Gastroesophageal sphincter (tissue), 4 donors: ENCODE measurements at places on chromosomes 3 and 15.

DNA sequence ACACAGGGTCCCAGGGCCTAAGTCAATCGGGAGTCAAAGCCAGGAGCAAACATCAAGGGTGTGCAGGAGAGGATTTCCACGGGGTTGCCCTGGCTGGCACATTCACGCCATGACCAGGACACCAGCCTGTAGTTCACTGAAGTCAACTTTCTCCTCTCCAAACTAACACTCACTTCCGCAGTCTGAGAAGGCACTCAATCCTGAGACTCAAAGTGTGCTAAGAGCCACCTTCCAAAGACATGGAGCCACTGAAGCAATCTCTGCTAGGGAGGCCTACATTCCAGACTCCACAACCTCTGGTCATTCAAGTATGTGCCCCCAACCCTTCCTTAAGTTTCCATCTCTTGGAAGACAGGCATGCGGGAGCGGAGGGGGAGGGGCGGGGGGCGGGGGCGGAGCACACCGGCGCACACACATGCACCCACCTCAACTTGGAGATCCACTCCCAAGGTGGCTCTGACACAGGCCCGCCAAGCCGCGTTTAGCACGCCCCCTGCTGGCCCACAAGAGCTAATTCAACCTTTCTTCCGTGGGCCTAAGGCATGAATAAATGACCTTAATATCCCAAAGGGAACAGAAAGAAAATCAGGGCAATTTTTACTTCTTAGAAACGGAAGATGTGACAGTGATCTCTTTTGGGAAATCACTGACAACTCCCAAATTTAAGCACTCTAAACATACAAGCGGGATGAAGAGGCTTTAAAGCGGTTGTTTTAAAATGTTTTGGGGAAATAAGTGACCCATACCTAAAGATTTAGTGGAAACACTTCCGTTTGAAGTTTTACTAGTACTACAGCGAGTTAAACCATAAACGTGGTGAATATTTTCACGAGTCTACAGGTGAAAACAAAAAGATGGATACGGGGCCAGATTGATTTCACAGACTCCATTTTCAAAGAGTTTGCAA is 162.5 kb upstream of the CHRNA7 start:
- H3K27me3 ChIP-seq = no peaks in the 10 kb centered on the region
- no peak overlapping the region for H3K4me3 ChIP-seq
- ATAC-seq = no peak
- no peaks in the 10 kb centered on the region for H3K36me3 ChIP-seq

DNA sequence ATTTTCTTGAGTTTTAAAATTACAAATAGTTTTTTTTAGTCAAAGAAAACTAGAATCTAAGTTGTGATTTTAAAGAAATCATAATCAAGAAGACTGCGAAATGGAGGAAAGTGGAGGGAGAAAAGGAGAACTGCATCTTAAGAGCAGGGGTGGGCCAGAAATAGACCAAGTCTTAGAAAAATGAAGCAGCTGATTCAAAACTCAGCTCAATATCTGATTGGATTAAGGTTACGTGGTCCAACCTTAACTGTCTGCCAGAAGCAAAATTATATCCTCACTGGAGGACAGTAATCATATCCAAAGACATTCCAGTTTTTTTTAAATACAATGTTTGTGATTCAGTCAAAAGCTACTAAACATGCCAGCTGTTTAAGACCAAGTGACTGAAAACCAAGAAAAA is 41.4 kb downstream of the CHSY1 start:
- no peak for ATAC-seq
- H3K27me3 ChIP-seq = no peaks in the 10 kb centered on the region
- no peaks in the 10 kb centered on the region for H3K36me3 ChIP-seq
- H3K4me1 ChIP-seq = peaks cover 12% of the 10 kb centered on the region

- no peak for ATAC-seq
- H3K36me3 ChIP-seq = peaks cover 68% of the 10 kb centered on the region
- H3K4me3 ChIP-seq = no peak overlapping the region
- no peak overlapping the region for H3K27ac ChIP-seq
- H3K4me1 ChIP-seq = peaks cover 25% of the 10 kb centered on the region
- H3K27me3 ChIP-seq = no peaks in the 10 kb centered on the region
Measured at GRCh38 chr3:184178521-184179138, 4.0 kb downstream of the AP2M1 start.

DNA sequence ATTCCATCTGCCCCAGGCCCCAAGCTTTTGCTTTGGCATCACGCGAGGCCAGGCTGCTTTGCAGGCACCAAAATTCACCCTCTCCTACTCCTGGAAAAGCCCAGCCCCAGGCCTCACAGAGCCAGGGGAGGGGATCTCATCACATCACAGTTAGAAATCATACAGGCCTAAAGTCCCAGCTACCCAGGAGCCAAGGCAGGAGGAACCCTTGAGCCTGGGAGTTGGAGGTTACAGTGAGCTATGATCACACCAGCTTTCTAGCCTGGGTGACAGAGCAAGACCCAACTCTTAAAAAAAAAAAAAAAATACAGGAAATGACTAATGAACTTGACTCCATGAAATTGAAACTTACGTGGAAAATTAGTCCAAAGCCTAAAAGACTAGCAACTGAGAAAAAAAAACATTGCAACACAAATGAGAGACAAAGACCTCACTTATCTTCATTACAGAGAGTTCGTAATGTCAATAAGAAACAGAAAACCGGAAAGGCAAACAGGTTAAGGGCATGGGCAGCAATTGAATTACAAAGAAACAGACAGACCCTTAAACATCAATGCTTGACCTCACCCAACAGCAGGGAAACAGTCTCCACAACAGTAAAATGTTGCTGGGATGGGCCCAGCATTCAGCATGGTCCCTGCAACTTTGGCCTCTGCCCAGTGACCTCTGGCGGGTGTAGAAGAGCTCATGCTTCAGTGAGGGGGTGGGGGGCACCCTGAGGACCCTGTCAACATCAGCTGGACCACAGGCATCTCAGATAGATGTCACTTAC is 151.5 kb downstream of the LRRK1 start:
- H3K27me3 ChIP-seq = no peaks in the 10 kb centered on the region
- peaks cover 26% of the 10 kb centered on the region for H3K4me1 ChIP-seq
- H3K36me3 ChIP-seq = peaks cover 24% of the 10 kb centered on the region
- peak; percentile 77 for ATAC-seq
- H3K4me3 ChIP-seq = no peak overlapping the region

- no peaks in the 10 kb centered on the region for H3K36me3 ChIP-seq
- no peaks in the 10 kb centered on the region for H3K4me1 ChIP-seq
- no peak overlapping the region for H3K4me3 ChIP-seq
- H3K27ac ChIP-seq = no peak overlapping the region
- no peaks in the 10 kb centered on the region for H3K27me3 ChIP-seq
Measured at GRCh38 chr3:46708401-46709156, 7.4 kb downstream of the TMIE start.

DNA sequence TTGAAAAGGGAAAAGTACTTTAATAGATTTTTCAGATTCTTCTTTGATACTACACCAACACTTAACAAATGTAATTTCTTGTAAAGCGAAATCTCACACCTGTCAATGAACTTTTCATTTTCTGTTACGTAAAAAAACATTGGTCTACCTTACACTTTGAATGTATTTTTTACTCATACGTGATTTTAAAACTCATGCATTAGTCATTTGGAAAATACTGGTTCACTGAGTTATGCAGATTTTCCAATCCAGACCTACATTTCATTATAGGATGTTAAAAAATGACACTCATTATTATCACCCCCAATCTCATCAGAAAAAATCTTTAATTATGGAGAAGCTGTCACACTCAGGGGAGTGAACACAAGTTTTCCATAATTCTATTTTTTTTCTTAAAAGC is 14.7 kb downstream of the VPS39 start:
- H3K36me3 ChIP-seq = no peaks in the 10 kb centered on the region
- no peak overlapping the region for H3K27ac ChIP-seq
- ATAC-seq = no peak
- no peaks in the 10 kb centered on the region for H3K4me1 ChIP-seq
- no peaks in the 10 kb centered on the region for H3K27me3 ChIP-seq

- no peak for ATAC-seq
- no peaks in the 10 kb centered on the region for H3K27me3 ChIP-seq
- H3K36me3 ChIP-seq = no peaks in the 10 kb centered on the region
- H3K4me1 ChIP-seq = no peaks in the 10 kb centered on the region
Measured at GRCh38 chr3:116302087-116302747, 143.1 kb downstream of the LSAMP start.

- ATAC-seq = peak; percentile 28
- peak overlapping the region; percentile 90 for H3K27ac ChIP-seq
- peaks cover 27% of the 10 kb centered on the region for H3K4me1 ChIP-seq
- no peaks in the 10 kb centered on the region for H3K36me3 ChIP-seq
- H3K4me3 ChIP-seq = peak overlapping the region; percentile 69
- H3K27me3 ChIP-seq = no peaks in the 10 kb centered on the region
Measured at GRCh38 chr15:31869686-31870307, 160.5 kb upstream of the CHRNA7 start.

DNA sequence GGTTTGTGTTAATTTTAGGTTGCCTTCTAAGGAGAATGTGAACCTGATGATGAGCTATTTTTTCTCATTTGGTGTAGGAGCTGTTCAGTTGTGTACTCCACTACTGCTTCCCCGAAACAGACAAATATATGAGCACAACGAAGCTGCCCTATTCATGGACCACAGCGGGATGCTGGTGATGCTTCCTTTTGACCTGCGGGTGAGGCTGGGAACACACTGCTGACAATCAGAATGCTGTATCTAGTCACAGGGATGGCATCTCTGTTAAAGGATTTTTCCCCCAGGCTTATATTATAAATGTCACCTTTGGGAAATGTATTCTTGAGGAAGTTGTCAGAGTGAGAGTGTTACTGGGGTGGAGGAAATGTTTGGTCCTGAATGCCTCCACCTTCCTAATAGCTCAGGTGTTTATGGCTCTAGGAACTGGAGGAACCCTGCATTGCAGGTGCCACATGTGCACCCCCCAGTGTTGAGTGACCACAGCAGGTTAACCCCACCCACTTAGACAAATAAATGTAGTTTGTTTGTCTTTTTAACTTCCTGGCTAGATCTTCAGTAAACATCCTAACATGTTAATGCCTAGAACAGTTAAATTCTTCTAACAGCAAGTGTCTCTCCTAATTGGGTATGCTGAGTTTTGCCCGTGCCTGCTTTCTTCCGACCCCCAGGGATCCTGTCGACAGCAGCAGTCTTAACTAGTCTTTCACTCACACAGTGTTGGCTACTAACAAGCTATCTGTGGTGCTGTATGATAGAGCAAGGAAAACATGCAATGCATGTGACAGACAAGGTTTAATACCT is 35.7 kb downstream of the SRP14 start:
- no peaks in the 10 kb centered on the region for H3K27me3 ChIP-seq
- peaks cover 96% of the 10 kb centered on the region for H3K36me3 ChIP-seq
- ATAC-seq = no peak
- H3K4me1 ChIP-seq = no peaks in the 10 kb centered on the region
- no peak overlapping the region for H3K27ac ChIP-seq
- no peak overlapping the region for H3K4me3 ChIP-seq

DNA sequence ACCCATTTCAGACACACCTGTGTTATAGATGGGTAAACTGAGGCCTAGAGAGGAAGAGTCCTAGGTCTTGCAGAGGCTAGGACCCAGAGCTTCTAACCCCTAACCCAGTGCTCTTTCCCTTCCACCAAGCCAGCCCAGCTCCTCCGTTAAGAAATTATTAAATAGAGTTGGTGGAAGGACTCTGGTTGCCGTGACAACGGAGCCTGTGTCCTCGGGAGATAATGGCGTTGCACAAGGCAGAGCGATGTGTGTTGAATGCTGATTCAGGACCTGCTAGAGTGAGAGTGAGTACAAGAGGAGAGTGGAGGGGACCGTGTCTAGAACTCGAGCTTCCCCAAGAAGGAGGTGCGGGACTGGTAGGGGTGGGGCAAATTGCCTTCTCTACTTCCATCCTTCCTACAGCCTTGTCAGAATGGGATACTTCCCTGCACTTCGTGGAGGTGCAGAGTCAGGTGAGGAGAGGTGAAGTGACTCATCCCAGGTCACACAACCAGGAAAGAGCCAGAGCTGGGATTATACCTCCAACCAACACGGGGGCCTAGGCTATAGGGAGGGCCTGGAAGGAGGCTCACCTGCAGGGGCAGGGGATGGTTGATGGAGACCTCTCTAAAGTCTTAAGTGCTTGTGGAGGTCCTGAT is 8.6 kb downstream of the SLC6A1 start:
- H3K27ac ChIP-seq = no peak overlapping the region
- no peaks in the 10 kb centered on the region for H3K4me1 ChIP-seq
- no peak overlapping the region for H3K4me3 ChIP-seq
- ATAC-seq = no peak

- H3K27me3 ChIP-seq = no peaks in the 10 kb centered on the region
- H3K4me3 ChIP-seq = no peak overlapping the region
- ATAC-seq = no peak
- no peaks in the 10 kb centered on the region for H3K4me1 ChIP-seq
Measured at GRCh38 chr3:28328188-28329151, 20.1 kb upstream of the ZCWPW2 start.

GRCh38 chr15:63022663-63023062 is 19.9 kb upstream of the TPM1 start:
- H3K27ac ChIP-seq = no peak overlapping the region
- H3K36me3 ChIP-seq = no peaks in the 10 kb centered on the region
- no peaks in the 10 kb centered on the region for H3K27me3 ChIP-seq
- no peaks in the 10 kb centered on the region for H3K4me1 ChIP-seq
- H3K4me3 ChIP-seq = no peak overlapping the region
- no peak for ATAC-seq

GRCh38 chr3:186361762-186362536 is at the start of gene DGKG:
Gene DGKG, minus strand, starts transcription at chr3:186362234. Its CDS starts 41,775 bp downstream, at chr3:186320459.
- no peaks in the 10 kb centered on the region for H3K36me3 ChIP-seq
- peaks cover 8% of the 10 kb centered on the region for H3K27me3 ChIP-seq
- H3K27ac ChIP-seq = peak within 1 kb of the TSS; percentile 88
- peak; percentile 71 for ATAC-seq
- peaks cover 10% of the 10 kb centered on the region for H3K4me1 ChIP-seq

DNA sequence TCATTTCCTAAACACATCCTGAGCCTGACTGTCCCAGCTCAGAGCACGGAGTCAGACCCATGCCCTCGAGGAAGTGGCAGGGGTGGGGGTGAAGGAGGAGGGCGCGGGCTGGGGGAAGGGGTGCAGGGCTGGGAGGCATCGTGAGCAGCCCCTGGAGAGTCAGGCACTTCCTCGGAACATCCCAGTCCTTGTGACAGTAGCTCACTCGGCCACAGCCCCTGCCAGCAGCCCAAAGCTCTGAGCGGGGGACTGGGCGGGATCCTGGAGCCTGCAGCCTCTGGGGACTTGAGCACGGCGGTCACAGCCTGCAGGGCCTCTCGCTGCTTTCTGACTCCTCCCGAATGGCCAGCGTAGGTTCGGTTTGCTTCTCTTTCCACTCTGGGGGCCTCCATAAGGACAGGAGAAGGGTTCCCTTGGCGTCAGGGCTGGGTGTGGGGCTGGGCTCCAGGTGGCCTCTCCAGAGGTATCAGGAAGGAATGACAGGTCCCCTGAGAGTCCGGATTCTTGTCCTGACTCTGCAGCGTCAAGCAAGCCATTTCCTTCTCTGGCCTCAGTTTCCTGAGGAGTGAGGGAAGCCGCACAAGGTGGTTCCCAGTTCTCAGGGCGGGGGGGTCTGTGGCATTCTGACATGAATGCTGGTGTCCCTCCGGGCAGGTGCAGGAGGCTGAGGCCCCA is 20.9 kb downstream of the PSTPIP1 start:
- H3K4me1 ChIP-seq = no peaks in the 10 kb centered on the region
- no peak overlapping the region for H3K4me3 ChIP-seq
- H3K27ac ChIP-seq = no peak overlapping the region
- no peak for ATAC-seq

- H3K36me3 ChIP-seq = no peaks in the 10 kb centered on the region
- no peak overlapping the region for H3K27ac ChIP-seq
- H3K4me1 ChIP-seq = no peaks in the 10 kb centered on the region
- no peaks in the 10 kb centered on the region for H3K27me3 ChIP-seq
Measured at GRCh38 chr3:131812433-131812832, 222.4 kb downstream of the CPNE4 start.
